NCI-H1105 (cell line): ENCODE measurements at places on chromosomes 4 and X.

DNA sequence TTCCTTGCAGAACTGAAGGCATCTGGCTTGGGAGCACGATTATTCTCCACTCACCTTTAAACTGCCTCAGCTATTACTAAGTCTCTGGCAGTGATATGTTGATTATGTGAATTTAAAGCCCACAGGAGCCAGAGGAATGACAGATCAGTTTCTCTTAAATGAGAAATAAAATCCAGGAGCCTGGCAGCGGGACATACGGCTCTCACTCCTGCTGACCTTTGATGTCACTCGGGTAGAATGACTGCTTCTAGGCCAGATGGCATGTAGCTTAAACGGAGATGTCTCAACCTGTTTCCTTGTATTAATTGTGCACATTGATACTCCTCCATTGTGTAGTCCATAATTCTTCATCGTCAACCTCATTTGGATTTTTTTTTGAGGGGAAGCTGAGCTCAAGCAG is 4.0 kb upstream of the CBLL2 start:
- no peak for DNase-seq

DNA sequence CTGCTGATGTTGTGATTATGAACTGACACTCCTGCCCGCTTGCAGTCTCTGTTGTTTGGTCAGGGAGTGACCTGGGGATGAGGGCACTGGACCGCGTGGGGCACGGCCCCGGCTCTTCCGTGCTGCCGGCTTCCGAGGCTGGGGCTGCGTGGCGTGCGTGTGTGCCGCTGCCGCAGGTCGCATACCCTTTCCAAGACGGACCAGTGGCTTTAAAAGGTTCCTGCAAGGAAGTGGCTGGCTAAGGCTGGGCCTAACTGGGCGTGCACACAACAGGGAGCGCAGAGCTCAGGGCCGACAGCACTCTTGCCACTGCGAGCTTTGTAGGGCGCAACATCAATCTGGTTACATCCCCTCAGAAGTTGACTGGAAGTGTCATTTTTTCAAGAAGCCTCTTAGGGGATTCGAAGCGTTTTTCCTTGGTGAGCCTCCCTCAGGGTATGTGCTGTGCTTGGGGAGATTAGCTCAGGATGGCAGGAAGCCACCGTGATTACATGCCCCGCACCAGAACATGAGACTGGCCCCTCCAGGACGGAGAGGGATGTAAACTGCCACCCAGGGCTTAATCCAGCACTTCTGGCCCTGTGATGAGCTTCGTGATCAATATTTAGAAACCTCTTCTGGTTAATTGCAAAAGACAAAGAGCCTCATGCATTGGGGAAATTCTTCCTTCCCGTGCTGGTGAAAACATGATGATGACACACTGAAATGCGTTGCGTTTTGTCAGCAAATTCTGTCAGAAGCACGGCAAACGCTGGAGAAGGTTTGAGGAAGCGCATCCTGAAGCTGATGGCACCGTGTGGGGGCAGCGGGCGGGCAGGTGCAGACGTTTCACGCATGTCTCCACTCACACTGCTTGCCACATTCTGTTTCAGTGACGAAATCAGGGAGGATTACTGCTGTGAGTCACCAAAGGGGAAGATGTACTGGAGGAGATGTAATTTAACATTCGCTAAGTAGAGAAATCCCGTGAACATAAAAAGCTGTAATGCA is 11.1 kb downstream of the MAEA start:
- DNase-seq = no peak

DNA sequence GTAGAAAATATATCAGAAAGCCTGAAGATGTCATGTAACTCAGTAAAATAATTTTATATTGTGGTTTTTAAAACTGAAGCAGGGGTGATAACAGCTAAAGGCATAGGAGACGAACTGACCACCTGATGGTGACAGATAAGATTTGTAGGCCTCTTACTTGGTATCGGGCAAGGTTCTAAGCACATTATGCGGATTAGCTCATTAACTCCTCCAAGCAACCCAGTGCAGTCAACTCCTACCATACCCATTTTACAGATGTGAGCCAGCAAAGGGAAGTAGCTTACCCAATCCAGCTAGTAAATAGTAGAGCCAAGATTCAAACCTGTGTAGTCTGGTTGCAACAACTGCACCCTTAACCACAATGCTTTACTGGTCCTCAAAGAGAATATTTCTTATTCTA is 62.1 kb downstream of the CC2D2A start:
- DNase-seq = no peak

DNA sequence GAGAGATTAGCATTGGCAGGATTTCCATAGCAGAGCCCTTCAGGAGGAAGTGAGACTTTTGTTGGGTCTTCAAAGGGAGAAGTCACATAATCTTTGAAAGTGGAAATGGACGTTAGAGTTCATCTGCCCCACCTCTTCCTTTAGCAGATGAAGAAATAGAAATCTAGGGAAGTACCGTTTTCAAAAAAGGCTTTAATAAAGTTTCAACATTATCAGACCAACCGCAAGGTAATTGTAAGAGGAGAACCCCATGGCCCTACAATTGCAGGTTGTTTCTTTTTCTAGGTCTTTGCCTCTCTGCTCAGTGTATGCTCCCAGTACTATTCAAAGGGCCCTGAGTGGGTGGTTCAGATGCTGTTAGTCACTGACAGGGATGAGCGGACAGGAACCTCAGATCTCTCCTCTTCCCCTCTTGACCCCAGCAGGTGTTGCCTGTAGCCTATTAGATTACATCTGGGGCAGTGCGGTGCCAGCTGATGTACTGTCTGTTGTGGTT is 48.6 kb upstream of the AP1S2 start:
- no peak for DNase-seq

GRCh38 chr4:141390571-141390970 is 169.9 kb downstream of the ZNF330 start:
- no peak for DNase-seq

GRCh38 chr4:105061136-105061696 is 85.5 kb upstream of the TET2 start:
- no peak for DNase-seq

GRCh38 chr4:66736606-66737005 is 808.7 kb downstream of the CENPC start:
- DNase-seq = peak; percentile 3

DNA sequence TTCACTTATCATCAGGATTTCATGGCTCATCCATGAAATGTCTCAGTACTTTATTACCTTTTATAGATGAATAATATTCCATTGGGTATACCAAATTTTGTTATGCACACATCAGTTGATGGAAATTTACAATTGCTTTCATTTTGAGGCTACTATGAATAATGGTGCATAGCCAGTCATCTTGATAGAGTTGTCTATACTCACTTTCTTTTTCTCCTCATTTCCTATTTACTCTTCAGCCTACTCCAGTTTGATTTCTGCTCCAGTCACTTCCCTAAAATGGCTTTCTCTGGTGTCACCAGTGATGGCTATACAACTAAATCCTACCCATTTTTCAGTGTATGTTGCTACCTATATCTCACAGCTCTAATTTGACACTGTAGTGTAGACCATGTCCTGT is 743.5 kb upstream of the MAGEB2 start:
- DNase-seq = no peak

- DNase-seq = no peak
Observed at GRCh38 chr4:56425518-56425917, 9.9 kb downstream of the PPAT start.

DNA sequence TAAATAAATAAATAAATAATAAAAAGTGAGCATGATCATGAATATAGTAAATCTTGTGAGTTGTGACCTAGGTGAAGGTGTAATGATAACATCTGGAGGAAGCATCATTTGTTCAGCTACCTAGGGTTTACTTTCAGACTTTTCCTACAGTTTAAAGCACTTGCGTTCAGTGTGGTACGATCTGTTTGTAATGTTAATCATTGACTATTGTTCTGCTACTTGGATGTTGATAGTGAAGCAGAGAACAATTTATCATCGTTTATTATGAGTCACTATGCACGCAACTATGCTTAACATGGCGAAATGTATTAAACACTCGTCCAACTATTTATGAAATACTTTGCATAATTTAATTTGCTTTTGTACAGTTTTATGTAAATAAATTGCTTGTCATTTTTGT is 426.2 kb downstream of the PCDH7 start:
- no peak for DNase-seq

DNA sequence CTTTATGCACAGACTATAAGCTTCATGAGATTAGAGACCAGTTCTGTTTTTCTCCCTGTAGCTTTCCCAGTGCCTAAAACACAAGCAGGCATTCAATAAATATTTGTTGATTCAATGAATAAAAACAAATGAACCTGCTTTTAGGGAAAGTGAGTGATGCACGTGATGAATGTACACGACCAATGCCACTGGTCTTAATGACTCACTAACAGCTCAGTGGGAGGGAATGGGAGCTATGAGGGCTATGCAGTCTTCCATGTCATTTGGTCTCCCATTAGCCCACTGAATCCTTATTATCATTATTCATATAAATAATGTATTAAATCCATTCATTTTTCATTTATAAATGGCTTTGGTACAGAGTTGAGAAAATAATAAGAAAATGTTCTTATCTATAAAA is 247.4 kb downstream of the FBXO8 start:
- peak; percentile 9 for DNase-seq

- DNase-seq = no peak
Observed at GRCh38 chrX:40976981-40977380, 108.3 kb upstream of the USP9X start.

DNA sequence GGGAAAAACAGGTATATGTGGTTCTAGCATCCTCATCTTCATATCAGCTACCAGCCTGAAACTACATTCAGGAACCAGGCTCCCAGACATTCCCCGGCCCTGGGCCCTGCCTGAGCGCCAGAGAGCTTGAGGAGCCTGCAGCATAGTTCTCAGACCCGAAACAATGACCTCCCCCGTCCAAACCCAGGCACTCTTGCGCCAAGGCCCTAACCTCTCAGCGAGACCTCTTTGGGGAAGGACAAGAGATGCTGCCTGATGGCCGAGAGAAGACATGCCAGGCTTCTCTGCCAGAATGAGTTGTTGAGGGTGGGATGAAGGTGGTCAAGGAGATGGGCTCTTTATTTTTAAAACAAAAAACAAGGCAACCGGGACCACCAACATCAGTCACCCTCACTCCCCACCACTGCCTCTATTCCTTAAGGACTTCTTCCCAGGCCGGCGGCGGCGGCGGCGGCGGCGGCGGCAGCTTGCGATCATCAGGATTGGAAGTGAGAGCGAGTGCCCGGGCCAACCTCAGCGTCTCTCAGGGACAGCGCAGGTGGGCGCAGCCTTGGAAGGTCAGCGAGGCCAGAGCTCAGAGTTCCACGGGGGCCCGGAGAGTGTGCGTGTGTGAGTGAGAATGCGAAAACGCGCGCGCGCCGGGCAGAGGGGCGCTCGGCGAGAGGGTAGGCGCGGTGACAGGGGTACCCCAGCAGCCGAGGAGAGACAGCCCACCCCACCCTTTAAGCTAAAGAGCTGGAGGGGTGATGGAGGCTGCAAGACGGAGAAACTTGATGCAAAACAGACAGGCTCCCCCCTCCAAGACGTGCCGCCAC is 601 bp downstream of the INPP4B start:
- no peak for DNase-seq

- DNase-seq = no peak
Observed at GRCh38 chrX:120236687-120237479, 13.7 kb upstream of the ZBTB33 start.

DNA sequence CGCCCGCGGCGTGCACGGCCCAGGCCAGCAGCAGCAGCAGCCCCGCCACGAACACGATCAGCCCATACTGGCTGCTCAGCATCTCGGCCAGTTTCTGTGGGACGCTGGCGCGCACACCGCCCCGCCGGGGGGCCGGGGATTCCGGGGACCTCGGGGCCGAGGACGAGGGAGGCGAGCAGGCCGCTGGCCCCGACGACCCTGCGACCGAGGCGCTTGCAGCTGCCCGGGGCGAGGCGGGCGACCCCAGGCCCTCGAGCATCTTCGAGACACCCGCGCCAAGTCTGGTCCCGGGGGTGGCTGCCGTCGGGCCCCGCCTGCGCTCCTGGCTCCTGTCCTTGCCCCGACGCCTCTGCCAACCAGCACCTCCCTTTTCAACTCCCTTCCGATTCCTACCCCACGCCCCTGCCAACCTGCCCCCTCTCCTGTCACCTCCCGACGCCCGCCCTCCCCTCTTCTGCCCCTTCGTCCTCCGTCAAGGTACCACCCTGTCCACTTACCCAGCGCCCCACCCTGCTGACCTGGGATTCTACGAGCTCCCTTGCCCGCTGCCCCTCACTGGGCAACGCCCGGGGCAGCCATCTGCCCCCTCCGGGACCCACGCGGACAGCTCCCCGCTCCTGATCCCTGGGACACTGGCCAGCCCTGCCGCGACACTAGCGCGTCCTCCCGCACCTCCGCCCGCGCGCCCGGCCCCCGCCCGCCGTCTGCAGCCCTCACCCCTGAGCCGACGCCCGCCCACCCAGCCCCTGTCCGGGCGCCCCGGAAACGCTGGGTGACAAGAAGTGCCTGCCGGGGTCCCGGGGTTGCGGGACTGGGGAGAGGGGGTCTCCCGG is at the start of gene OTOP1:
TSS of gene OTOP1 (minus strand) at position 324 of the 833 bp plus-strand sequence. CDS start at position 259, 65 bp downstream.
- no peak for DNase-seq

- no peak for DNase-seq
Observed at GRCh38 chrX:3963980-3964379, 250.5 kb upstream of the PRKX start.

DNA sequence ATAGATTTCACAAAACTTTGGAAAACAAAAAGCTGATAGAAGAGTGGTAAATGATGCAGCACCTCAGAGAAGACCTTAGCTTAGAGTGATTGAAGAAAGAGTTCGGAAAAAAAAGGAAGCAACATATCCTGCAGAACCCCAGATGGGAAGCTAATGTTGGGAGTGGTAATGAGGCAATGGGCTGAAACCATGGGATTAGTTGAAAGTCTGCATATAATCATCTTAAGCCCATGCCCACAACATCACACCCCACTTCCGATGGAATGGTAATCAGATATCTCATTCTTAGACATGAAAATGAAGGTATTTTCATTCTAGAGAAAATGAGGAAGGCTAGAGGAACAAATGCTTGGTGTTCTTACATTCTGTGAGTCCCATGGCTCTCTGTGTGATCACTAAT is 146.3 kb upstream of the ADAMTS3 start:
- DNase-seq = no peak

GRCh38 chr4:169658975-169659715 is 38.8 kb downstream of the CLCN3 start:
- DNase-seq = no peak

DNA sequence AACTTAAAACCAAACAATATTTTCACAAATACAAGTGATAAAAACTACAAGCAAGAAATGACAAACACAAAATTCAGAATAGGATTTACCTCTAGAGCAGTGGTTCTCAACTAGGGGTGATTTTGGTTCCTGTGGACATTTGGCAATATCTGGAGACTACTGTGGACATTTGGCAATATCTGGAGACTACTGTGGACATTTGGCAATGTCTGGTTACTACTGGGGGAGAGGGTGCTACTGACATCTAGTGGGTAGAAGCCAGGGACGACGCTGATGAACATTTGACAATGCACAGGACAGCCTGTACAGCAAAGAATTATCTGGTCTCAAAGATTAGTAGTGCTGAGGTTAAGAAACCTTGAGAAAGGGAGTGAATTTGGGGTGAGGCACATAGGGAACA is 169.8 kb downstream of the CLCN4 start:
- no peak for DNase-seq
